ENCODE measurements at places on chromosomes 4 and X. TPM values are rescaled to one million over a fixed set of nuclear protein-coding genes. Genes with fewer than 3 reads are reported as not detected.

DNA sequence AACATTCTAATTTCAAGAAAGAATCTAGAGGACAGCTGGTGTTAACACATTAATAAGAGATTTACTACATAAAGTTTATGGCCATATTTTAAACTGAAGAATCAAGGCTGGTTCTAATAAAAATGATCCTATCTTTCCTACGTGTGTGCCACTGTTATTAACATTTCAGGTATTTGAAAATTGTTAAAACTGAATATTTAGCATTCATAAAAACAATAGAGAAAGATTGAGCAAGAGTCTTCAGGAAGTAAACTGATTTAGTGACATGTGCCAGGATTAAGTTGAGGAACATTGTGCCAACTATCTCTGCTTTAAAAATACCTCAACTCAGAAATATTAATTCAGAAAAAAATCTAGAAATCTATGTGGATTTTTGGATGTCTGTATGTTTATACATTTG, 810.1 kb downstream of the FAT4 start:
- H3K27me3 ChIP-seq: no peaks in the 10 kb centered on the region
- no peak overlapping the region for H3K4me3 ChIP-seq
- H3K4me1 ChIP-seq: no peaks in the 10 kb centered on the region
- H3K27ac ChIP-seq: no peak overlapping the region
- H3K36me3 ChIP-seq: no peaks in the 10 kb centered on the region

- no peak overlapping the region for H3K4me3 ChIP-seq
- H3K27ac ChIP-seq: no peak overlapping the region
- H3K36me3 ChIP-seq: no peaks in the 10 kb centered on the region
- no peaks in the 10 kb centered on the region for H3K27me3 ChIP-seq
Observed at GRCh38 chrX:97332963-97333362, 449.3 kb downstream of the RPA4 start.

- DNase-seq: no peak
- no peaks in the 10 kb centered on the region for H3K27me3 ChIP-seq
- H3K36me3 ChIP-seq: no peaks in the 10 kb centered on the region
- no peak overlapping the region for H3K4me3 ChIP-seq
- peaks cover 15% of the 10 kb centered on the region for H3K4me1 ChIP-seq
- H3K27ac ChIP-seq: peak overlapping the region; percentile 26
Observed at GRCh38 chr4:139686130-139686529, 20.5 kb downstream of the MGST2 start.

The EREG gene
- not detected for polyA plus RNA-seq

DNA sequence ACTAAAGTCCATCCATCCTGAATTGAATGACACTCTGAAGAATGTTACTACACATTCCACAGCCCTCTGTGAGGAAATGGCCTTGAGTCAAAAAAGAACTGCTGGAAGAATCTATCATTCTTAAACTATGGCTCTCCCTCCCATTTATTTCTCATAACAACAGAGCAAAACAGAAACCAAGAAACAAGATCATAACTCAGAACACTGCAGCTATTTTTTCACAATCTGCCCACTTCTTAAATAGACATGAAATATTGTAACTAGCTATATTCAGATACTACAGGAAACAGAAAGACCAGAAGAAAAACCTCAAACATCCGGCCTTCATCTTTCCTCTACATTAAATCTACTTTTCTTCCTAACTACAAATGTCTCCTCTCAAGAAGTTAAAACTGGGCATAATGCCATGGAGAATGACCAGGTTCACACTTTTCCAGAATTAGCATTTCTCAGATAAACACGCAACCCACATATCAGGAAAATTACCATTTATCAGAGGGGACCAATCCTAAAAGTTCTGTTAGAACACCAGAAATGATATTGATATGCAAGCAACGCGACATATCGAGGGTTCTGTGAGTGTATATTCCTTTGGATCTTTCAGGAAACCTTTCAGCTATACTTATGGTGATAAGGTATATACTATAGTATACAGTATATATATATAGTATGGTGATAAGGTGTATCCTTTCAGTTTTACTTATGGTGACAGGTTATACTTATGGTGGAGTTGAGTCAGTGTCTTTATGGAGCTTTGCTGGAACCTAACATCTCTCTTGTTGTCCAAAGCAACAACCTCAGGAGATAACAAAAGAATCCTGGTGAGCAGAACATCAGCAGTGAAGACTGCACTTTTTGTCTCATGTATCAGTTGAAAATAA, 60.4 kb upstream of the IRF2 start:
- no peak overlapping the region for H3K4me3 ChIP-seq
- no peaks in the 10 kb centered on the region for H3K27me3 ChIP-seq
- DNase-seq: no peak
- peaks cover 35% of the 10 kb centered on the region for H3K4me1 ChIP-seq

DNA sequence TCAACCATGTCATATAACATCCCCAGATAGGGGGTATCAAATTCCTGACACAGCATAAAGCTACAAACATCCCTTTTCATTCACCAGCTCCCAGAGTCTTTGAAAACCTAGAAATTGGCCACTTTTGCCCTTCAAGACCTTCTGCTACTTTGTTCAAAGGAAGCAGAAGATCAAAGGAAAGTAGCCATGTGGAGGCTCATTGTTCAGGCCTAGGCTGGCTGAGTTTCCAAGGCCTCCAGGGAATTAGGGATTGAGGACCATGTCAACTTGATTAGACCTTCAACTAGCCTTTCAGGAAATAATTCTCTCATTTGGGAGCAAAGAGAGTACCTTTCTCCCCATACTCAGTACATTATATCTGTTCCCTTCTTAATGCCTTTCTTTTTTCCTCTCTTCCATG, 66.8 kb upstream of the ATXN3L start:
- no peak overlapping the region for H3K27ac ChIP-seq
- no peaks in the 10 kb centered on the region for H3K27me3 ChIP-seq
- H3K36me3 ChIP-seq: no peaks in the 10 kb centered on the region
- no peak overlapping the region for H3K4me3 ChIP-seq
- no peaks in the 10 kb centered on the region for H3K4me1 ChIP-seq

DNA sequence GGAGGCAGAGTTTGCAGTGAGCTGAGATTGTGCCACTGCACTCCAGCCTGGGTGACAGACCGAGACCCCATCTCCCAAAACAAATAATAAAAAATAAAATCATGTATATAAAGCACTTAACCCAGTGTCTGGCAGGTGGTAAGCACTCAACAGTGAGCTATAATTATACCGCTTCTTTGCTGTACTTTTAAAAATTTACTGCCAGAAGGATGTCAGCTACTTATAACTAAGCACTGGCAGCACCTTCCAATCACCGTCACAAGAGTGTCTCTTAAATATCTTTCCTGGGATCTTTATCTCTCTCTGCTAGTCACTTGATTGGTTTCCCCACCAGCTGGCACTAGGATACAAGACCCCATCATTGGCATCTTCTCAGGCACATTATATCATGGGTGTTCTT, 53.9 kb upstream of the DAPP1 start:
- DNase-seq: no peak
- H3K4me1 ChIP-seq: no peaks in the 10 kb centered on the region
- H3K36me3 ChIP-seq: no peaks in the 10 kb centered on the region
- no peaks in the 10 kb centered on the region for H3K27me3 ChIP-seq
- no peak overlapping the region for H3K27ac ChIP-seq

The POLR2B gene
- polyA plus RNA-seq: 81.8 TPM

The WDFY3 gene
- polyA plus RNA-seq: 31.7 TPM

DNA sequence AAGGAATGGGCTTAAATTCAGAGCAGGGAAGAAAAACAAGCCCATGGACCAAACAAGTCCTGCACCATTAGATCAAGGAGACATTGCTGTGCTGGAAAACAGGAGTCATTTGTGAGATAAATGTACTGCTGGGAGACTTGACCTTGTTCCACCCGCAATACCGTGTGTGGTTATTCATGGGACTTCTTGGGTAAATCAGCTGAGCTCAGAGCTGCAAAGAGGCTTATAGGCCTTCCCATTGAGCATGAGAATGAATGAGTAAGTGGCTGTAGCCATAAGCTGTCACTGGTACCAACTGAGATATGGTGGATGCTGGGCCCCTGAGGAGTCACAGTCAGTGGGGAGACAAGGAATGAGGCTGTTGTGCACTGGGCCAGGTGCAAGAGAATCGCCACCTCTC, 2.3 kb upstream of the CYTL1 start:
- no peak overlapping the region for H3K27ac ChIP-seq
- H3K27me3 ChIP-seq: no peaks in the 10 kb centered on the region
- H3K4me1 ChIP-seq: peaks cover 5% of the 10 kb centered on the region
- no peak overlapping the region for H3K4me3 ChIP-seq
- DNase-seq: no peak

- H3K4me1 ChIP-seq: no peaks in the 10 kb centered on the region
- no peak overlapping the region for H3K27ac ChIP-seq
- no peak for DNase-seq
- H3K4me3 ChIP-seq: no peak overlapping the region
- H3K36me3 ChIP-seq: no peaks in the 10 kb centered on the region
- no peaks in the 10 kb centered on the region for H3K27me3 ChIP-seq
Observed at GRCh38 chrX:145886469-145886868, 68.8 kb downstream of the SLITRK2 start.

DNA sequence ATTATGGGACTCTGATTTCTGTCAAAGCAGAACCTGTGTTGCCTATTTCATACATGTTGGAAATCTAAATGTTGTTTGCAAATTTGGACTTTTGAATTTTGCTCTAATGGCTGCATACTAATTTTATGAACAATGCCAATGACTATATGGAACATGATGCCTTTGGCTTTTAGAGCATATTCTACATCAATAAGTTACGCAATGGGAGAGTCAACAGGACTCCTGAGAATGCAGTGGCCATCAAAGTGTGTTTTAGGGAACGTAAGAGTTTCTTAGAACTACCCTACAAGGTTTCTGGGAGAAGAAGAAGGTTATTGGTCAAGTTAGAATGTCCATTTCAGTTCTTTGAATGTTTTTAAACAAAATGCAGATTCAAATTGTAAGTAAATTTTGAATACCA, 76.1 kb downstream of the SLIT2 start:
- no peak overlapping the region for H3K27ac ChIP-seq
- H3K36me3 ChIP-seq: no peaks in the 10 kb centered on the region
- no peaks in the 10 kb centered on the region for H3K4me1 ChIP-seq

DNA sequence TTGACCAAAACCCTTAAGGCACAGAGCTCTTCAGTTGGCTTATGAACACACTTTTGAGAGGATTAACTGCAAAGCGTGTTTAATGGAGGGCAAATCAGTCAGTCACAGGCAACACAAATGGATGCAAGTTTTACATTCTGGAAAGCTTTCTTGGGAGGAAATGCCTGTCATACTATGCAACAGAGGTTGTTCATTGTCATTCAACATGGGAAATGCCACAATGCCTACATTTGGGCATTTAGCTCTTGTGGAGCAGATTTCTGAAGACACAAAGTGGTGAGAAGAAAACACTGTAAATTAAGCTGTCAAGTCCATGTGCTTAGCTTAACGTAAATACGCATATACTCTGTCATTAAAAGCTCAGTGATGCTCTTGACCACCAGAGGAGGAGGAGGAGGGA, 41.1 kb downstream of the CBLL2 start:
- no peaks in the 10 kb centered on the region for H3K27me3 ChIP-seq
- no peak overlapping the region for H3K4me3 ChIP-seq
- H3K36me3 ChIP-seq: no peaks in the 10 kb centered on the region
- no peak for DNase-seq

DNA sequence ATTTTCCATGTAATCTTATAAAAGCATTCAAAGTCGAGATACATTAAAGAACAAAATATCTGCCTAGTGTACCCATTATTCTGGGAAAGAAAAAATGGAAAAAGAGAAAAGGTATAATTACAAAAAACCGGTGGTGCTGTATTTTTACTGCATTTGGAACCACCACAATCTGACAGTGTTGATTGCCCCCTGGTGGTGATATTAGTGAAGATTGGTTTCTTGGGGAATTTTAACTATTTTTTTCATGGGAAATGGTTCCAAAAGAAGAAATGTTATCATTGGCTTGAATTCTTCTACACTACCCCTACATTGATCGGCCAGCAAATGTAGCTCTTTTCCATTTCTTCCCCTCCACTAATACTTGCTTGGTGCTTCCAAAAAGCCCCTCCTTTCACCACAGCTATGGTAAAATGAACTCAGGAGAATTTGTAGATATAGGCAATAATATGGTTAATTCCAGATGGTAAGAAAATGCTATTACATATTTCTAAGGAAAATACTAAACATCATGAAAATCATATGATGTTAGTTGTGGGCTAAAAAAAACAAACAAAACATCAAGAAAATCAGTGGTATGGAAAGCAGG, 50.0 kb downstream of the COX18 start:
- no peak overlapping the region for H3K4me3 ChIP-seq
- H3K27ac ChIP-seq: no peak overlapping the region
- no peaks in the 10 kb centered on the region for H3K36me3 ChIP-seq
- H3K27me3 ChIP-seq: no peaks in the 10 kb centered on the region

DNA sequence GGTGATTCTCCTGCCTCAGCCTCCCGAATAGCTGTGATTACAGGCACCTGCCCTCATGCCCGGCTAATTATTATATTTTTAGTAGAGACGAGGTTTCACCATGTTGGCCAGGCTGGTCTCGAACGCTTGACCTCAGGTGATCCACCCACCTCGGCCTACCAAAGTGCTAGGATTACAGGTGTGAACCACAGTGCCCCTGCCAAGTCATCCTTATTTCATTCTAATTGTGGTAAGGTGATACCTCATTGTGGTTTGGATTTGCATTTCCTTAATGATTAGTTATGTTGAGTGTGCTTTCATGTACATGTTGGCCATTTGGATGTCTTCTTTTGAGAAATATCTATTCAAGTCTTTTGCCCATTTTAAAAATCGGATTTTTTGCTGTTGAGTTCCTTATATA, 93.0 kb downstream of the USP9X start:
- no peak overlapping the region for H3K27ac ChIP-seq
- DNase-seq: no peak
- H3K27me3 ChIP-seq: no peaks in the 10 kb centered on the region
- H3K4me1 ChIP-seq: no peaks in the 10 kb centered on the region

DNA sequence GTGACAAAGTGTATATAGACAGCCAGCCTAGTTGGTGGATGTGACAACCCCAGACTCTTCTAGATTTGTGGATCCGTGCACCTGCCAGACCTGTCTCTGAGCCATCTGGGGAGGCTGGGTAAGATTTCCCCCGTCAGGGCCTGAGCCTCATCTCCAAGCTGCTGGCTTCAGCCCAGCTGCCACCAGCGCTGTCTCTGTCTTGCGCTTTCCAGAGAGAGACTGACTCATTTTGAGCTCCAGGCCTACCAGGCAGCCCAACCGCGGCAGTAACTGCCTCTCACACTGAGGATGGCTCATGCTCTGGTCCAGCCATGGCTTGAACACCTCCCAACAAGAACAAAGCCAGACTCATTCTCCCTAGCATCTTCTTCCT, 26.4 kb downstream of the NOP14 start:
- H3K4me1 ChIP-seq: peaks cover 13% of the 10 kb centered on the region
- no peak overlapping the region for H3K27ac ChIP-seq
- H3K27me3 ChIP-seq: no peaks in the 10 kb centered on the region
- DNase-seq: peak; percentile 15
